ENCODE measurements at places on chromosomes 1 and 21. TPM values are rescaled to one million over a fixed set of nuclear protein-coding genes. Genes with fewer than 3 reads are reported as not detected.

Gene ETV3L
- not detected for total RNA-seq

GRCh38 chr1:151534662-151535278, 5.3 kb upstream of the TUFT1 start:
- peak; percentile 71 for DNase-seq

Gene WDR64
- not detected for total RNA-seq

Gene NID1
- total RNA-seq = 60.4 TPM

Gene CCDC30
- total RNA-seq = not detected
